ENCODE measurements at places on chromosomes 2 and 18.

GRCh38 chr18:61948846-61949438 is 56.1 kb upstream of the RNF152 start:
- DNase-seq = no peak

DNA sequence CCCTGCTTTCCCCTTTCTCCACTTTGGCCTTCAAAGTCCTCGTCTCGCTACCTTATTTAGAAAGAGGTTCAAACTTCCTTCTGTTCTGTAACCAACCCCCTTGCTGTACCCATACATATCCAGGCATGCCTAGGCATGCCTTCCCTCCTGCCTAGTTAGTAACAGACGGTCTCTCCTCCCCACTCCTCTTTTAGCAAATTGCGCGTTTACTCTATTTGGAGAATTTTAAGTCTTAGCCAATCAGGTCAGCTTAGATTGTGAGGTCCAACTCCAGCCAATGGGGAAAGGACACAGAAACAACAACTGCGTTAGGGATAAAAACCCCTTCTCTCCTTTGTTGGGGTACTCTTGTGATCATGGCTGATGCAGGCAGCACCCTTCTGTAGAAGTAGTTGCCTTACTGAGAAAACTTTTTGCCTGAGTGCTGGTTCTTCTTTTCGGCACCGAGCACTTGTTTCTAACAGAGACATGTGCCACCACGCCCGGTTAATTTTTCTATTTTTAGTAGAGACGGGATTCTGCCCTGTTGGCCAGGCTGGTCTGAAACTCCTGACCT is 85.9 kb upstream of the FOXI3 start:
- no peak for DNase-seq

DNA sequence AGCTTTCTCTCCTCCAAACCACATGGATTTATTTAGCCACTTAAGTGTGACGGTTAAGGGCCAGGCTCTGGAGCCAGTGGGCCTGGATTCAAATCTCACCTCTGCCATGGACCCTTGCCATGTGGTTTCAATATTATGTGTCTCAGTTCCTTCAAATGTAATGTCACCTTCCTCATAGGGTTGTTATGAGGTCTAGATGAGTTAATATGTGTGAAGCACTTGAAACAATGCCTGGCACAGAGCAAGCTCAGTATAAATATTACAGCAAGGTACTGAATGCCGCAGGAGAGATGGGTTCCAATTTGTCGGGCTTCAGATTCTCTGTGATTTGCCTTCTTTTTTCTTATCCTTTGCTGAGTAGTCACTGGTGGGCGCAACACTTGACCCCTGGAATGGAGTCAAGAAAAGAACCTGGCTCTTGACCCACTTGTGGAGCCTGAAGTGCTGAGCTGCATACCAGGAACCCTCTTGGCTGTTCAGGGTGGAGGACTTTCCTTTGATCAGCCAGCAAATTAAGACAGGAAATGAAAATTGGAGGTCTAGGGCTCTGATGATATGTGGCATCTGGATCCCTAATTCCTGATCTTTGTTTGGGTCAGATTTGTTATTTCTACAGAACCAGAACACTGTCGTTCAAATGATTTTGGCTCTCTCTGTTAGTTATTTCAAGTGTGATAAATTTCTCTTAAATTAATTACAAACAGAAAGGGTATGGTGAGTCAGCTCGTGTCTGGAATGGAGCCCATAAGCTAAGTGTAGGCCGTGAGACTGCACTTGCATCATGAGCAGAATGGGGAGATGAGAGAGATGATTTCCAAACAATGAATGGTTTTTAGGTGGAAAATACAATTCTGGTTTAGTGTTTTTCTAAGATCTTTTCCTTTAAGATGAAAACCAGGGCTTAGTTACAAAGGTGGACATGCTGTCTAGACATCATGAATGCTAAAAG is 293.0 kb downstream of the KCNS3 start:
- no peak for DNase-seq

DNA sequence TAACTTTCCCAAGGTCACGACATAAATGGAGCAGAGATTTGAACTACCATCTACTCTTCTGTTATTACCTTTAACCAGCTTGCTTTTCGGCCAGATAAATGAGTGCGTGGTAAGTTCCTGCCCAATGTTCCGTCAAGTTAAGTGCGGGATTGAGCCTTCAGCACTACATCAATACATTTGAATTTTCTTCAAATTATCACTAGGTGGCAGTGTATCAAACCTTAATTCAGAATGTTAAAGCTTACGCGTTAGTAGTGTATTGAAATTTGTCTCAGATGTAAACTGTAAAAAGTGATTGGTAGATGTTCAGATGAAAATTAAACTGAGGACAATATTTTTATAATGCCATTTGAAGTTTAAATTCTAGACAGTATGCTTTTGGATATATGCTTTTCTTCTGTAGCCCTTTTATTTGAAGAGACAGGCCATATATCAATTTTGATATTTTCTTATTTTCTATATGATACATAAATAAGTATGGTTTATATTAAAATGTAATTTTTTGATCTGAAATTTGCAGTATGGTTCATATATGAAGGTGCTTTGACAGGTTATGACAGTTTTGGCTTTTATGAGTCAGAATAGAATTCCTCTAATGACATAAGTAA is 681.3 kb downstream of the ADCYAP1 start:
- DNase-seq = no peak

DNA sequence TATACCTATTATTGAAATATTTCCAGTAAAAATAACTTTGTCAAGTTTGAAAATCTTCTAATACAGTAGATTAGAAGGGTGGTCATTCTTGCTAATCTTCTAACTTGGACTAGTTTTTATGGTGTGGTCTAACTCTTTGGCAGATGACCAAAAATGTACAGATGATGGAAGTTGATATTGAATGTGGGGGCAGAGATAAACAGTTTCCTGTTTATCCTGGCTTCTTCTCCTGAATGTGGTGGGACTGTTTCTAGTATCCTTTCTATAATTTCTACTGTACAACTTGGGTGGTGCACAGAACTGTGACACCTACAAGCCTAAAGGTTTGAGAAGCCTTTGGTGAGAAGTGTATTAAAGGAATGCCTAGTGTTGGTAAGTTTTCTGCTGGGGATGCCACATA is 178.7 kb downstream of the PDE11A start:
- no peak for DNase-seq

GRCh38 chr18:11055721-11056120 is 93.6 kb downstream of the PIEZO2 start:
- DNase-seq = no peak

- DNase-seq = no peak
Observed at GRCh38 chr2:8986327-8986976, 17.0 kb downstream of the MBOAT2 start.

GRCh38 chr18:22560797-22561196 is 143.1 kb upstream of the CTAGE1 start:
- DNase-seq = no peak

DNA sequence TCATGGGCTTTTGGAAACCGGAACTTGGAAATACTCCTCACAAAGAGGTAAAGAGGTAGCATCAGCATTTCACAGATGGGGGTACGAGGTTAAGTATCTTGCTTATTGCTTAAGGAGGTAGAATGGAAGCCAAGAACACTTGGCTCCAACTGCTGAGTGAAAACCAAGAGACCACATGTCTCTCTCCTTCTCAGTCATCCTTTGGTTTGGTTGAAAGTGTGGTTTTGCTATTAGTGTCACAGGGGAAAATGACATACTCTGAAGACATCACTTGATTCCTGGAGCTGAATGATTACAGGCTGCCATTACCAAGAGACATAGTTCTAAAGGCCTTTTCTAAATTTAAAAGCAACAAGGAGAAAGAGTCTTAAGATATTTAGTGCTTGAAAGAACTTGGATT is 41.5 kb downstream of the ANTXR1 start:
- DNase-seq = no peak

GRCh38 chr18:8298186-8298585 is 311.1 kb upstream of the RAB12 start:
- no peak for DNase-seq

- DNase-seq = no peak
Observed at GRCh38 chr2:161946489-161947107, 127.4 kb downstream of the DPP4 start.

DNA sequence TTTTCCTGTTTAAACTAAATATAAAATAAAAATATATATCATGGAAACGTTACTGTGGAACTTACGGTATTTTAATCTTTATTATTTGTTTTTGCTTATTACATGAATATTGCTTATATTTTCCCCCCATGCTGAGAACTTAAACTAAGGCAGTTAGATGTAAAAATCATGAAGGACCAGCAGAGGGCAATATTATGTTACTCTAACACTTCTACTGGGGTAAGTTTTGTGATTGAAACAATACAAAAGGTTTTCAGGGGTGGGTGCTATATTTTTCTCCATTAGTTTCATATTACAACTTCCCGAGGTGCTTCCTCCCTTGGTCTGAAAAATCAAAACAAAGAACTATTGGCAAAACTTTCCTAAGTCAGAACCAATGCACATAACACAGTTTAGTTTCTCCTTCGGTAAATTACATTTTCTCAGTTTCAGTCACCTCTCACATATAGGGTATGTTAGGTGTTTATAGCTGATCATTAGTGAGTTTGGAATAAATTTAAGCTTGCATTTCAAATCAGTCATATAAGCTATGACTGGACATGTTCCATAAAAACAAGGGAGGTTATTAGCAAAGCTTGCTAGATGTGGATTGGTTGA is 54.8 kb downstream of the ZNF407 start:
- no peak for DNase-seq

GRCh38 chr2:154537024-154537423 is 161.5 kb upstream of the KCNJ3 start:
- DNase-seq = no peak

DNA sequence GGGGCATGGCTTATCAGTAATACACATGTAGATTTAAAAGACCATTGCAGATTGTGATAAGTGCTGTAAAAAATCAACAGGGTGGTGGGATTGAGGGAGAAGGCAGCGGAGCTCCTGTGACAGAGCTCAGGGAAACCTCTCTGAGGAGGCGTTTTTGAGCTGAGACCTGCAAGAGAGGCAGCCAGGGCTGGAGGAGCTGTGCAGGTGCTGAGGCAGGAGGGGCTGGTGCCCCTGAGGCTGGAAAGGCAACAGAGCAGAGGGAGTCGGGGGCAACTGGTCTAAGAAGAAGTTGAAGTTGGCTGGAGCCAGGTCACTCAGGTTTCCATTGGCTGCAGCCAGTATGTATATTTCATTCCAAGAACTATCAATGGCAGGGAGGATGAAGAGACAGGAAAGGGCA is 47.6 kb downstream of the KLHL29 start:
- DNase-seq = no peak

DNA sequence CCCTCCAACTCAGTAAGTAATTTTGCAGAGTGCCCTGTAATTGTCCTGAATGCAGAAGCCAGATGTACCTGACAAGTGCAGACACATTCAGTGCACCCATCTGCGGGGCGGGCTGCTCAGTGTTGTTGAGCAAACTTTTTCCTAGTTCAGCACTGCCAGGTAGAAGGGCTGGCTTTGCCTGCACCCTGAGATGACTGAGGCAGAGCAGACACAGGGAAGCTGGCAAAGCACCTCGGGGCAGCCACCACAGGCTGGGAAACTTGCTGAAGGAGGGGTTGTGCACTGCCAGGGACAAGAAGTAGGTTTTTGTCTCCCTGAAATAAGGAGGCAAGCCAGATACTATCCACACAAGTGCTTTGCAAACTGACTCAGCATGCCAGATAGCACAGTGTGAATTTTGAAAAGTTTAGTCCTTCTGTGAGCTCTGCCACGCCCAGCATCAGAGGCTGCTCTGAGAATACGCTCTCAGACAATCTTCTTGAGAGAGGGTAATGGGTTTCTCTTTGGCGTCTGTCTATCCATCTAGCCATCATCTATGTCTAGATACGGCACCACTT is 62.3 kb downstream of the SOWAHC start:
- DNase-seq = no peak

Data from stimulated activated CD4-positive, alpha-beta T cell treated with anti-CD3 and anti-CD28 coated beads, Interleukin-15, amount 100 ng/mL, for 1 hour (primary cell).